Activated T-helper 1 cell treated with Interleukin-2 at 50 U/mL for 16 hours (primary cell): ENCODE measurements at places on chromosomes 11 and 22.

GRCh38 chr22:39466228-39467006, 9.6 kb downstream of the MGAT3 start:
- no peak for DNase-seq

DNA sequence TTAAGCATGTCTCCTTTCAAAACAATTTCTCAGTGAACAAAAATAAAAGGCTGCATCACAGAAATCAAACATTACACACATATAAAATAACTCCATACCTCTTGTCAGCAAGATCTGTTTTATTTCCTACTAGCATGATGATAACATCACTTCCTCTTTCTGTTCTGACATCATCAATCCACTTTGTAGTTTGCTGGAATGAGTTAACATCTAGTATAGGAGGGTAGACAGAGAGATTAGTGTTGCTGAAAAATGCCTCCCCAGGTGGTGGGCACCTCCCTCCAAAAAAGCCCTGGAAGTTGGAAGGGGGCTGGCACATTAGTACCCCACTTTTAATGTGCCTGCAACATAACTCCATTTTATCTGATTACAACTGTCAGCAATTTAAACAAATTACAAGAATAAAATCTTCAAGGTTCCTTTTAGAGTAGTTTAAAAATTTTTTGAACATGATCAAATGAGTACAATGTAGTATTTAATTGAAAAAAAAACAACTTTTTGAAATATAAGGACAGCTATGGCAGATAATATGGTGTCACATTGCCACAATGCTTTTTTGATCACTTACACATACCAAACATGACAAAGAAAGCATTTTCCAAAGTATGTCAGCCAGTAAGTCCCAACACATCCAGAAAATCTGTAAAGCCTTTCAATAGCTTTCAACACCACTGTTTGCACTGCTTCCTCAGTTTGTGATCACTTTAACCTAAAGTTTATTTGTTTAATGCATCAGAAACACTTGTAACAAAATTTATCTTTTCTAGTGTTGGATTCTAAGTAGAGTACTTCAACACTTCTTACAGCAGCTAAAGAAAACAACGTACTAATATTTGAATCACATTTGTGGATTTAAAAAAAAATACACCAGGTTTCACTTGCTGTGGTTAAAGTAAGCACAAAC, 44.5 kb downstream of the RAB6A start:
- DNase-seq, result no peak

DNA sequence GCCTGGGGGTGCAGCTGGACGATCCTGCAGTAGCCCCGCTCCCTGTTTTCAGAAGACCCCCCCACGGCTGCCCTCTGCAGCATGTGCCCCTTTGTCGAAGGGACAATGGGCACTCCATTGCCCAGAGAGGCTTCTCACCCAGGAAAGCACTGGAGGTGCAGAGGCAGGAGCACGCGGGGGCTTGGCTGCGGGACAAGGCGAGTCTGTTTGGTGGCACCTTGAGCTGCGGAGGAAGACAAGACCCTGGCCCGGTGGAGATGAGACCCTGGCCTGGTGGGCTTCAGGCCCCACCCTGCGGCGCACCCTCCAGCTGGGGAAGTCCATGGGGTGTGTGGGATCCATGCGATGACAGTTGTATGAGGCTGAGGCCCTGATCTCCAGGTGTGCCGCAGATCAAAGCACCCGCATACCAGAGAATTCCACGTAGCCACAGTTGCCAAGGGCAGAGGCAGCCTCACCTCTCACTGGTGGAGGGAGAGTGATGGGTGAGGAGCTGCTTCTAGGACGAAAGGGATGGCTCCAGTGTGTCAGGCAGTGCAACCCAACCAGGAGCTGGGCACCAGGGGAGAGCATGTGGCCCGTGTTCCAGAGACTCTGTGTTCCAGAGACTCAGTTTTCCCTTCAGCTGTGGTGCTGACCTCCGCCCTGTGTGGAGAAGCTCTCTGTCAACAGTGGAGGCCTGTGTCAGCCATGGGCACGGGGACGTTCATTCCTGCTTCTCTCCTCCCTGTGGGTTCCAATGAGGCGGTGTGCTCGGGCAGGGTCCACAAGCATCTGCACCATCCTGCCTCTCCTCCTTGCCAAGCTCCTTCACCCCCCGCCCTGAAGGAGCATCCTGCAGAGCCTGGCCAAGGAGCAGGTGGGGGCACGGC, 10.0 kb downstream of the TBX1 start:
- DNase-seq, result no peak

DNA sequence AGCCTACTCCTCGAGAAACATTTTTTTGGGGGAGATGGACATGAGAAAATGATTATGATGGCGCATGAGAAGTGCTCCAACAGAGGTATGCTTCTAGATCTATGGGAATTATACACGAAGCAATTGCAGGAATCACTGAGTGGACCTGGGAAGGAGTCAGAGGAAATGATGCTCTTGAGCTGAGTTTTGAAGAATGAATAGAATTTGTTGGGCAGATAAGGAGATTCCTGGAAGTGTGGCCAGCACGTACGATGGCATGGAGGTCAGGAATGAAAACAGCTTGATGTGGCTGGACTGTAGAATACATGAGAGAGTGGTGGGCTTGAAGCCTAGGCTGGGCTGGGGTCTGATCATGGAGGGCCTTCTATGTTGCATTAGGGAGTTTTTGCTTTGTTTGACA, 31.7 kb downstream of the ADAMTS15 start:
- DNase-seq, result no peak

- no peak for DNase-seq
Measured at GRCh38 chr11:125148743-125149142, 15.8 kb upstream of the PKNOX2 start.

GRCh38 chr11:115885535-115886421, 381.6 kb upstream of the CADM1 start:
- DNase-seq, result no peak

GRCh38 chr11:20518323-20518834, 81.0 kb upstream of the SLC6A5 start:
- DNase-seq, result no peak
